ENCODE measurements at places on chromosomes 6 and 20. TPM values are rescaled to one million over a fixed set of nuclear protein-coding genes. Genes with fewer than 3 reads are reported as not detected.

Gene C6orf132
- total RNA-seq: 22.9 TPM

Gene DSP
- total RNA-seq: 210 TPM

Gene SCAF8
- 58.7 TPM for total RNA-seq

DNA sequence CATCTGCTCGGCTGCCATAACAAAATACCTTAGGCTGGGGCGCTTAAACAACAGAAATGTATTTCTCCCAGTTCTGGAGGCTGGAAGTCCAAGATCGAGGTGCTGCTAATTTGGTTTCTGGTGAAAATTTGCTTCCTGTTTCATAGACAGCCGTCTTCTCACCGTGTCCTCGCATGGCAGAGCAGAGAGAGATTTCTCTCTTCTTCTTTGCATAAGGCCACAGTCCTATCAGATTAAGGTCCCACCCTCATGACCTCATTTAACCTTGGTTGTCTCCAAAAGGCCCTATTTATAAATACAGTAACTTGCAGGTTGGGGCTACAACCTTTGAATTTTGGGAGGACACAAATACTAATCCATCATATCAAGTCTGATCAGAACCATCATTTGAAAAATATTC, 544.3 kb downstream of the KIF16B start:
- H3K4me3 ChIP-seq: no peak overlapping the region
- DNase-seq: no peak
- H3K36me3 ChIP-seq: no peaks in the 10 kb centered on the region
- no peak overlapping the region for H3K27ac ChIP-seq

DNA sequence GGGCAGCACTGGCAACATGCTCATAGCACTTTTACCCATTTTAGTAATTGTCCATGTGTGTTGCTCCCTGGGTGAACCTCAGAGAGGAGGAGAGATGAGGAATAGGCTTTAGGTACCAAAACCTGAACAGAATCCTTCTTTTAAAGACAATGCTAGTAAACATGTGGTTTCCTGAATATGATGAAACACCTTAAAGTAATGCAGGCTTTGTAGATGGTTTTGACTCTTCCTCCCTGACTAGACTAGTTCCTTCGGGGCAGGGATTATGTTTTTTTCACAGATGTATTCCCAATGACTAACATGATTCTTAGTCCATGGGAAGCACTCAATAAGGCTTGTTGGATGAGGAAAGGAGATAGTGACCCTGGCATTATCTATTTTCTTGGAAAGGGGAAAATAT, 367.6 kb upstream of the JAG1 start:
- no peak for DNase-seq
- H3K4me1 ChIP-seq: peaks cover 5% of the 10 kb centered on the region
- no peak overlapping the region for H3K4me3 ChIP-seq
- H3K36me3 ChIP-seq: no peaks in the 10 kb centered on the region
- no peak overlapping the region for H3K27ac ChIP-seq

DNA sequence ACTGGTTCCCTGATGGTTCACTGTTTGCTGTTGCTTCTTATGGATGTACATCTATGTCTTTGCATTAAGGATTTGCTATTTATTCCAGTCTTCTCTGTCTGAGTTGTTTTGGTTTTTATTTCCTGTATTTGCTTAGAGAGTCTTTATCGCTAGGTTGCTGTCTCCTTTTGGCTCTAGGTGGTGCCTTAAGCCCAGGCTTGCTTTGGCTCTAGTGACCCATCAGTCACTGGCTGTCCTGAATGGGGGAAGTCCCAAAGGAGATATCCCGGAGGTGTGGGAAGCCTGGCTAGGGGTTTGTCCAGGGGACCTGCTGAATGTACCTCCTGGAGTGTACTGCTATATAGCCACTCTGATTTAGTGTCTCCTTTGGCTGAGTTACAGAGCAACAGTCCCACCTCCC, 53.4 kb downstream of the MCHR2 start:
- no peaks in the 10 kb centered on the region for H3K36me3 ChIP-seq
- H3K4me3 ChIP-seq: no peak overlapping the region
- H3K27ac ChIP-seq: no peak overlapping the region
- H3K27me3 ChIP-seq: no peaks in the 10 kb centered on the region

- no peaks in the 10 kb centered on the region for H3K36me3 ChIP-seq
- no peaks in the 10 kb centered on the region for H3K27me3 ChIP-seq
- no peak overlapping the region for H3K27ac ChIP-seq
These were observed 178.9 kb downstream of the PHF3 start for GRCh38 chr6:63814459-63814858.

DNA sequence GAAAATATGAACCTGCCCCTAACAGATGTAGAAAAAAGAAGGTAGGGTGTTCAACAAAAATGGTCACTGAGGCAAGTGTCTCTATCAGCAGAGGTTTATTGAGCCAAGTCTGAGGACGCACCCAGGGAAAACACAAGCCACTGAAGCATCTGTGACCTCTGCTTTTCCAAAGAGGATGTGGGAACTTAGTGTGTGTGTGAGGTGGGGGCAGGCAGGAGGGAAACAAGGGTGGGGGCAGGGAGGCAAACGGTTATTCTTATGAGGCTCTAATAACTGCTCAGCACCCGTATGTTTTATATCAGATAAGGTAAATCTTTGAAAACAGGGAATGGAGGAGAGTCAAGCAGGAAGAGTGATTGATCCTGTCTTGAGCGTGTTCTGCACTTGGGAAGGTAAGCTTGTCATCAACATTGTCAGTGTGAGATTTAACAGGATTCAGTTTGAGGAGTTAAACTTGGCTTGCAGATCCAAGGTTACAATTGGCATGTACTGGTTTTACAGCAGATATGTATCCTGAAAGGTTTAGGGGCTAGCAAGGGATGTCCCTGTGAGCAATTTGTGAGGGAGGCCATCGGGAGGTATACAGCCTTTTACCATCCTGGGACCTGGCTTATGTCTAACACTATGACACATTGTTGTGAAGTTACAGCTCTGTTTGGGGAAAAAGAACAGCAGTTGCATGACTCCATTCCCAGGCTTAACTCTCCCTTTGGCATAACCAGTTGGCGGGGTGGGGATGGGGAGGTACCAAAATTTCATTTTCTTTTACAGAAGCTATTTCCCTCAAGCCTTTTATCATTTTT, 33.7 kb downstream of the NINL start:
- no peak overlapping the region for H3K4me3 ChIP-seq
- DNase-seq: no peak
- peaks cover 7% of the 10 kb centered on the region for H3K36me3 ChIP-seq

All from type B pancreatic cell (in vitro differentiated cells).